ENCODE measurements at places on chromosomes 5 and 9. TPM values are rescaled to one million over a fixed set of nuclear protein-coding genes. Genes with fewer than 3 reads are reported as not detected.

GRCh38 chr9:133372144-133372543, 3.7 kb downstream of the SURF4 start:
- no peak for DNase-seq

GRCh38 chr9:125544988-125545651, 161.9 kb downstream of the MAPKAP1 start:
- DNase-seq, result no peak

GRCh38 chr5:173903396-173904140, 15.4 kb downstream of the CPEB4 start:
- no peak for DNase-seq

Gene NTMT1
- 72.1 TPM for total RNA-seq

DNA sequence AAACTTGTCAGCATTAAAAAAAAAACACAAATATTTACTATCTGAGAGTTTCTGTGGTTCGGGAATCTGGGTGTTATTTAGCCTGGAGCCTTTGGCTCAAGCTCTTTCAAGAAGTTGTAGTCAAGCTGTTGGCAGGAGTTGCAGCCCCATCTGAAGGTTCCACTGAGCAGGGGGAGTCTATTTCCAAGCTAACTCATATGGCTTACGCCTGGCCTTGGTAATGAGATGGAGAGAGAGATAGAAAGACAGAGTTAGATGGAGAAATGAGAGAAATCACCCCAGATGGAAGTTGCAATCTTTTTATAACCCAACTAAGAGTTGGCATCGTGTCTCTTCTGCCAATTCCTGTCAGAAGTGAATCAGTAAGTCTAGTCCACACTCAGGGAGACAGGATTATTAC, 1075.2 kb upstream of the SEMA6A start:
- no peak for DNase-seq

Gene TAL2
- total RNA-seq, result not detected

- DNase-seq, result no peak
These were observed 100.7 kb downstream of the LMNB1 start for GRCh38 chr5:126877602-126878001.

DNA sequence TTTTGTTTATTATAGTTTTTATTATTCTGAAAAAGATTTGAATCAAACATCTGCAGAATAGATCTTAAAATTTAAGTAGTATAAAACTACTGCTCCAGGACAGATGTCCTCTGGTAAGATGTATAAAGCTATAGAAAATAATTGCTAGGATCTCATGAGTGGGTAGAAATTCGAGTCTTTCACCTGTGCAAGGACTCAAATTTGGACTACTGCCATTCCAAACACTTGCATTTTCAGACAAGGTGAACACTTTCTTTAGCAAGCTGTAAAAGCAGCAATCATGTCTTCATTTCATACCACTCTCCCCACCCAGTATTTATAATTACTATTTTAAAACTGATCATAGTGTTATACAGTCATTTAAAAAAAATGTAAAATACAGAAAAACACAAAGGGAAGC, 20.7 kb downstream of the SKP2 start:
- no peak for DNase-seq

Gene ASB6
- total RNA-seq, result 9.3 TPM

Data from Right ventricle myocardium inferior (tissue), 1 donor.